ENCODE measurements at places on chromosomes 1 and 21.
A peak's percentile ranks its signal among the peaks of the same experiment; 100 is the strongest.

DNA sequence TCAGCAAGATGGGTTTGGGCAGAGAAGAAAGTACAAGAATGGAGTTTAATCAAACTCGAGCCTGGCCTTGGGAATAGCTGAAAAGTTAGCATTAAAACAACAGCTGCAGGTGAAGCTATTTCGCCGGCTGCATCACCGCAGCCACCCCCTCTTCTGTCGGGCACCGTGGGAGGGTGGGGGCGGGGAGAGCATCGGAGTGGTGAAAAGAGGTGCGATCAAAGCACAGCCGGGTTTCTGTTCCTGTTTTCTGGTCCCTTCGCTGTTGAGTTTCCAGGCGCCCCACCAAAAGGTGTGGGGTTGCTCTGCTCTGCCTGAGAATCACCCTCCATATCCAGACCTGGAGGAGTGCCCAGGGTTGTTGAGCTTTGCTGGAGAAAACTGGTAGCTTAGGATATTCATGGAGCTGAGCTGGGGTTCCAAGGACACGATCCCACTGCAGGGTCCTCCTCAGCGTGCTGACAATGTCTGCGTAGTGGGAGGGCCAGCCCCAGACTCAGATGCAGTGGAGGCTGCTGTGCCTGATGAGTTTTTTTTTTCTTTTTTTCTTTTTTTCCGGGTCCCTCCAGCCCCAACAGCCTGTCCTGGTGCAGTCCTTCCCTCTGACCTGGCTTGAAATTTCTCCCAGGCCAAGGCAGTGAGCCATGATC is 127.5 kb upstream of the C1orf174 start:
- DNase-seq: no peak

DNA sequence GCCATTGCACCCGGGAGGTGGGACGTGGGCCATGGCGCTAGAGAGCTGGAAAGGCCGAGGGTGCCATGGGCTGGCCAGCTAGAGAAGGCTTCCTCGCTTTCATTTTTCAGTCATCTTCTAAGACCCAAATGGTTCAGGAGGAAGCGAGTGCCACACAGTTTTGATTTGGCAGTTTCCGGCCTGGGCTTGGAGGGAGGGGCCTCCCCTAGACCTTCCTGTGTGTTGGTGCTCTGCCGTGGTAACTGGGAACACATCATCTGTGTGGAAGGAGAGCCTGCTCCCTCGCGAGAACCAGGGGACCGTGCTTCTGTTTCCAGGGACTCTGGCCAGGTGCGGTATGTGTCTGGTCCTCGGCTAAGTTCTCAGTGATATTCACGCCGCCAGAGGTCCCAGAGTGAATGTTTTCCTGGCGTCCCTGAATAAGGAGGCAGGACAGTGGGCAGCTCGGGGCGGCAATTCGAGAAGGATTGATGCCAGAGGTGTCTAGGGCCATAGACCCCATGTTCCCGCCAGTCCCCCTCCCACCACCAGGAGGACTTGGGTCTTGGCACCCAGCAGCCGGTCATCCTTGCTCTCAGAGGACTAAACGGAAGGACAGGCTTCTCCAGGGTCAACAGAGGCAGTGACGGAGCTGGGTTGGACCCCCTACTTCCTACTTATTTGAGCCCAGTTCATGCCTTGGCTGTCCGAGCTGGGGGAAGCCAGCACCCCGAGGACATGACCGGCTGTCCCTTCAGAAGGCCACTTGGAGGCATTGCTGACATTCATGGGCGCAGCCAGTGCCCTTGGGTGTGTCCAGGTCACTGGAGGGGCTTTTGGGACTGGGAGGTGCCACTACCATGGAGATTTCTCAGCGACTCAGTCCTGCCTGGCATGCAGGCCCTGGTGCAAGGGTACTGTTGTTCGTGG is 2.7 kb upstream of the NPHP4 start:
- no peak for DNase-seq

DNA sequence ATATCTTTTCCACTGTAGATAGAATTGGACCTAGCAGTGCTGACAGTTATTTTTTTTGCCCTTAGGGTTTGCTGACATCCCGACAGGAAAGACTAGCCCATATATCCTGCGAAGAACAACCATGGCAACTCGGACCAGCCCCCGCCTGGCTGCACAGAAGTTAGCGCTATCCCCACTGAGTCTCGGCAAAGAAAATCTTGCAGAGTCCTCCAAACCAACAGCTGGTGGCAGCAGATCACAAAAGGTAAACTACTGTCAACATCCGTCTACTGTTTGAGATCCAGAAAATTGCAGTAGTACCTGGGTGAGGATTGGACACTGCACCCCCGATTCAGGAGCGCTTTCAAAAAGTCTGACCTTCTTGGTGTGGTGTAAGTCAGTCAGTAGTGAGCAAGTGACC is 55.8 kb downstream of the CENPF start:
- no peak for DNase-seq

- no peak for DNase-seq
These were observed 7.5 kb upstream of the SOX13 start for GRCh38 chr1:204065174-204065985.

DNA sequence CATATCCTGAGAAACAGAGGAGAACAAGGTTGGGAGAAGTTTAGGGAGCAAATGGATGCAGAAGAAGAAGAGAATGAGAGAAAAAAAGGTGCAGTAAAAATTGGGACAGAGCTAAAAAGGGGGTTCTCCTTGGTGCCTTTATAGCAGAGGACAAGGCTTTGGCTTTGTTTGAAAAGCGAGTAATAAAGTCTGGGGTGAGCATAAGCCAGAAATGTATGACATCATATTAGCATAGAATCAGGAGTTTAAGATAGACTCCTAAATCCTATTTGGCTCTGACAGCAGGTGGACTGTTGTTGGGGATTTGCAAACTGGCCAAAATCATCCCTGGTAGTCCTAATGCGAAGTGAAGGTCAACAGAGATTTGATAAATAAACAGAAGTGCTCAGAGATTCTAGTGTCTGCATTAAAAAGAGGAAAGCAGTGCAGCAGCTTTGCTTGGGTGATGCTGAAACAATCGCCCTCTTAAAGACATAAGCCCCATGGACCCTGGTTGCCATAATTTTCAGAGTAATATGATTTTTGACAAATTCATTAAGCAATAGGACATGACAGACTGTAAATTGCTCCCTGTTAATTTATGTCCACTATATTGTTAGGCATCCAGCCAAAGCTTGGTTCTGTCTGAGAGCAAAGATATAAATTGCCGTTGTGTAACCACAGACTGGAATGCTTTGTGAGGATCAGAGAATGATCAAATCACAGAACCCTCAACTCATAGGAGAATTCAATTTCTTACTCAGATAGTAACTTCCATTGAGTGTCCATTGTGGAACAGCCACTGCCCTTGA is 385.0 kb upstream of the NFIA start:
- no peak for DNase-seq

DNA sequence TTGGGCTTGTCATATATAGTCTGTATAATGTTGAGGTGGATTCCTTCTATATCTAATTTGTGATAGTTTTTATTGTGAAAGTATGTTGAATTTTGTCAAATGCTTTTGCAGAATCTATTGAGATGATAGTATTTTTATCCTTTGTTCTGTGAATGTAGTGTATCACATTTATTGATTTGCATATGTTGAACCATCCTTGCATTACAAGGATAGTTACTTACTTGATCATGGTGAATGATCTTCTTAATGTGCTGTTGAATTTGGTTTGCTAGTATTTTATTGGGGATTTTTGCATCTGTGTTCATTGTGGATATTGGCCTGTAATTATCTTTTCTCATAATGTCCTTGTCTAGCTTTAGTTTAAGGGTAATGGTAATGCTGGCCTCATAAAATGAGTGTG is 8.3 kb downstream of the FGGY start:
- no peak for DNase-seq

DNA sequence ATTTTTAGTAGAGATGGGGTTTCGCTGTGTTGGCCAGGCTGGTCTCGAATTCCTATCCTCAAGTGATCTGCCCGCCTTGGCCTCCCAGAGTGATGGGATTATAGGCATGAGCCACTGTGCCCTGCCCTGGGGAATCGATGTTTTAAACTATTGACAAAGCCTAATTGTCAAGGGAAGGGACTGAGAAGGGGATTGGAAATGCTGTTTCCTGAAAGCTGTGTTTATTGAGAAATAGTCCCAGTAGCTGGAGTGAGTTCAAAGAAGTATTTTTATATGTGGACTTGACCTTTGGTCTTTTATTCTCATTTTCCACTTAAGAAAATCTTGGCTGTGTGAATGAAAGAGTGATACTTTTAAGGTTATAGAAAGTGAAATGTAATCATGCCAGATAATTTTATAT is 47.5 kb downstream of the KIF1B start:
- no peak for DNase-seq

- DNase-seq: peak; percentile 74
These were observed 105.3 kb upstream of the HNRNPU start for GRCh38 chr1:244969355-244970235.

DNA sequence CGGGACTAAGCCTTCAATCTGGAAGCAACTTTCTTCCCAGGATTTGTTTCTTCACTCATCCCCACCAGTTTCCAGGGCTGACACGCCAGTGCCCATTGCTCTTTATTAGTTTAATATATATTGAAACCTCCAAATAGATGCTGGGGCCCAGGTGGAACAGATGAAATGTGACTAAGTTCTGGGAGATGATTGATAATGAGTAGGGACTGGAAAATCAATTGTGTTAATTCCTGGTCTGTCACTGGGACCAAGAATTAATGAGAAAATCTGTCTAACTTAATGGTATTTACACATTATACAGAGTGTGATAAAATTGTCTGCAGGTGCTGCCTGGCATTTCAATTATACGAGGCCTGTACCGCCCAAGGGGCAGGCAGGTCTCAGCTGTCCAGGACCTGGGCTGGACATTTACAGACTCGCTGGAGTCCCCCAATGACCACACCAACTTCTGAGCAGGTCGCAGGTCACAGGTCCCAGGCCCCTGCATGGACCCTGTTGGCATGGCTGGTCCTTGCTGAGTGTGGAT is 35.8 kb downstream of the UBIAD1 start:
- no peak for DNase-seq

- peak; percentile 17 for DNase-seq
These were observed at the start of gene LPAR3 for GRCh38 chr1:84892705-84893618. Gene LPAR3 (minus strand): TSS chr1:84893206. CDS start chr1:84866120, 27,086 bp downstream.

DNA sequence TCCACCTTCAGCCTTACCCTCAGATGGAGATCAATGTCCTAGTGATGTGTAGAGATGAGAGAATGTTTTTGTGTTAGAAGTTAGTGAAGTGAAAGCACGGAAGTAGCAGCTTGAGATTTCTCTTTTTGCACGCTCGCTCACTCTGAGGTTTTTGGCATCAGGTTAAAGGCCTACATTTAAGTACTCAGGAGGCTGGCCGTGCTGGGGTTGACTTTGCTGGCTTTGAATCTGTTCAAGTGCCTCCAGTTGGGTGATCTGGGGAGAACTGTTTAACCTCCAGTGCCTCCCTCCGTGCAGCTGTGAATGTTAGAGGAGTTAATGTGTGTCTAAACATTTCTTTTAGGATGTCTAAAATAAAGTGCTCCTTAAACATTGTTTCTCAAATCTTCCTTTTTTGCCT is 13.9 kb downstream of the PHGDH start:
- DNase-seq: no peak

DNA sequence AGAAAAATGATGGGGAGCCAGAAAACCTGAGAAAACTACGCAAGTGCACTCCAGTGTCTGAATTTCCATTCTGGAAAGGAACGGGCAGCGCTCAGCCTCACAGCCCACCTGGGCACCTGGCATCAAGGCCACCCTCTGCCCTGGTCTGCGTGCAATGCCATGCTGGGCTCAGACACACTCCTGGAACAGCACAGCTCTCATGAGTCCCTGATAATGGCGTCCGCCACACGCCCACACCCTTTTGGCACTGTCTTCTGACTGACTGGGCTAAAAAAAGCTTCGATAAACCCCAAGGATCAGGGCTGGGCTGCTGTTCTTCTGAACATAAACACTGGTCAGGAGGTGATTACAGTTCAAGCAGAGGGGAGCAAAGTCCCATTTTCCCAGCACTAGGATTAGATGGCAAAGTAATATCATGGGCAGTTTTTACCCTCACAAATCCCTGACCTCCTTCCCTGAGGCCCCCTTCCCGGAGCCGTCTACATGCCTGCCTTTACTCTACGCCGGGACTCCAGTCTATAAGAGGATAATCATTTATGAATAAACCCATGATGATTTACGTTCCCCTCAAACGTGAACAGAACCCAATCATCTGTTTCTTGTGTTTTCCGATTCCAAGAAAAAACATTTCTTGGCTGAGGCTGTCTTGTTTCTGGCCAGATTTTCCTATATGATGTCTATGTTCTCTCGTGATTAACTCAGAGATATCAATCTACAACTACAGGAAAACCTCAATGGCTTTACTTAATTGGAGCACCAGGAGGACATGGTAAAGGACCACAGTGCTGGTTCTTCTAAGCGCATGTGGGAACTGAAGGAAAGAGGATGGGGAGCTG is 22.6 kb downstream of the RCAN1 start:
- peak; percentile 54 for DNase-seq

GRCh38 chr1:53320646-53321045 is 7.2 kb downstream of the LRP8 start:
- no peak for DNase-seq

GRCh38 chr1:14652840-14653239 is 54.4 kb downstream of the KAZN start:
- no peak for DNase-seq

DNA sequence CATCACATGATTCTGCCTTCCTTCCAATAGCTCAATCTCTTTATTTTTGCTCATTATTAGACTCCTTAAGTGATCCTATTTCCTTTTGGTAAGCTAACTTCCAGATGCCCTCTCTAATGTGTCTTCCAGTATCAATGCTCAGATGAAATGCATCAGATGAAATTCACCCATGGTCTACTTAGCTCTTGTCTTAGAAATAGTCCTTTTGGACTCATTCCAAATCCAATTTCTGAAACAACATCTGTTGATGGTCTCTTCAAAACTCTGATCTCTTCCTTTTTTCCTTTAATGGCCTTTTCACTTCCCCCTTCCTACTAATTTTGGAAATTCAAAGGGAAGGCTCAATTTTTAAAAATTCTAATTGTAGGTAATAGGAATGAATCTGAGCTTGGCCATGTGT is 81.1 kb upstream of the GREM2 start:
- no peak for DNase-seq

Measured in NCI-H345 (cell line).